Cortex of kidney (tissue), 1 donor: ENCODE measurements at places on chromosomes 12 and 14.

GRCh38 chr14:90599748-90600507 is 203.1 kb downstream of the CALM1 start:
- no peak for DNase-seq

DNA sequence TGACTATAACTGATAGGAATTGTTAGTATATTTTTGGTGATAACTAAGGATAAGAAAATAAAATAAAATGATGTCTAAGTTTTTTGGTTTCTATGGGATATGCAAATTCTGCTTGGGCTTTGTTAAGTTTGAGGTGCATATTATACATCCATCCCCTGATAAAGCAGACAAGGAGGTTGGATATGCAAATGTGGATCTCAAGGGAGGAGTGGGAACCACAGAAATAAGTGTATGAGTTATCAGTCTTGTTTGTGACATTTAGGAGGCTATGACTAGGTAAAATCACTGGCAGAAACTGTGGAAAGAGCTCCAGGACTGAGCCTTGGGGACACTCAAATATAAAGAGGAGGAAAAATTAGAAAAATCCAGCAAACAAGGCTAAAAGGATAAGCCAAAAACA is 719.4 kb downstream of the RERGL start:
- DNase-seq: no peak

- no peak for DNase-seq
These were observed 2.4 kb upstream of the ERC1 start for GRCh38 chr12:988646-989045.

- no peak for DNase-seq
These were observed 1.9 kb upstream of the ITGB7 start for GRCh38 chr12:53208877-53209463.

GRCh38 chr12:62435303-62436163 is 31.1 kb upstream of the MON2 start:
- no peak for DNase-seq

- DNase-seq: no peak
These were observed 90.9 kb downstream of the TRAFD1 start for GRCh38 chr12:112216223-112216622.

GRCh38 chr12:22615963-22616501 is 8.9 kb upstream of the ETNK1 start:
- DNase-seq: no peak
